ENCODE measurements at places on chromosomes 2 and 18. TPM values are rescaled to one million over a fixed set of nuclear protein-coding genes. Genes with fewer than 3 reads are reported as not detected.

Gene VWA3B
- total RNA-seq, result not detected

Gene LRRC30
- not detected for total RNA-seq

Gene RNMT
- total RNA-seq, result 8.9 TPM

Gene SLC9A4
- not detected for total RNA-seq

Gene PROM2
- total RNA-seq, result 1.4 TPM

Gene EFEMP1
- 4,421 TPM for total RNA-seq

Gene CAPG
- 56.0 TPM for total RNA-seq

Gene SOX11
- not detected for total RNA-seq

Gene MROH2A
- total RNA-seq, result 0.15 TPM

Gene CPO
- total RNA-seq, result 0.47 TPM

Gene ZAP70
- total RNA-seq, result not detected

Gene TMEM169
- total RNA-seq, result 0.47 TPM

Gene FRZB
- not detected for total RNA-seq

Gene SIX2
- total RNA-seq, result 0.47 TPM

Gene RPRM
- total RNA-seq, result not detected

Gene NOSTRIN
- 0.23 TPM for total RNA-seq

Gene RRM2
- total RNA-seq, result 6.3 TPM

Gene BCL11A
- total RNA-seq, result 0.08 TPM

Gene FSIP2
- total RNA-seq, result 0.08 TPM

Gene SLC66A3
- 26.4 TPM for total RNA-seq

Gene CASP10
- 4.8 TPM for total RNA-seq

Gene ANKZF1
- 15.4 TPM for total RNA-seq

Gene PRSS56
- not detected for total RNA-seq

Gene PCARE
- total RNA-seq, result not detected

Gene YIPF4
- total RNA-seq, result 11.6 TPM

Gene AGAP1
- total RNA-seq, result 6.2 TPM

Gene KRTCAP3
- not detected for total RNA-seq

Gene PTPRM
- total RNA-seq, result 27.0 TPM

Gene MYCN
- total RNA-seq, result not detected

Gene CFC1
- total RNA-seq, result not detected

Gene CRYGD
- total RNA-seq, result not detected

Gene SPOPL
- 7.1 TPM for total RNA-seq

Gene KCNS3
- total RNA-seq, result 0.70 TPM

Gene MEP1B
- 0.12 TPM for total RNA-seq

Gene MC2R
- not detected for total RNA-seq

Gene GAL3ST2
- total RNA-seq, result not detected

Gene GBX2
- total RNA-seq, result 0.60 TPM

Gene ASAP2
- total RNA-seq, result 18.6 TPM

Gene ACKR3
- 45.9 TPM for total RNA-seq

Gene NTSR2
- total RNA-seq, result not detected

Gene DCDC2C
- total RNA-seq, result not detected

Gene DNAJC5G
- not detected for total RNA-seq
